ENCODE measurements at places on chromosomes 12 and 14.

GRCh38 chr14:74649167-74649566 is 37.1 kb upstream of the LTBP2 start:
- no peak for DNase-seq

GRCh38 chr12:4701395-4702190 is 18.6 kb upstream of the GALNT8 start:
- peak; percentile 30 for DNase-seq

DNA sequence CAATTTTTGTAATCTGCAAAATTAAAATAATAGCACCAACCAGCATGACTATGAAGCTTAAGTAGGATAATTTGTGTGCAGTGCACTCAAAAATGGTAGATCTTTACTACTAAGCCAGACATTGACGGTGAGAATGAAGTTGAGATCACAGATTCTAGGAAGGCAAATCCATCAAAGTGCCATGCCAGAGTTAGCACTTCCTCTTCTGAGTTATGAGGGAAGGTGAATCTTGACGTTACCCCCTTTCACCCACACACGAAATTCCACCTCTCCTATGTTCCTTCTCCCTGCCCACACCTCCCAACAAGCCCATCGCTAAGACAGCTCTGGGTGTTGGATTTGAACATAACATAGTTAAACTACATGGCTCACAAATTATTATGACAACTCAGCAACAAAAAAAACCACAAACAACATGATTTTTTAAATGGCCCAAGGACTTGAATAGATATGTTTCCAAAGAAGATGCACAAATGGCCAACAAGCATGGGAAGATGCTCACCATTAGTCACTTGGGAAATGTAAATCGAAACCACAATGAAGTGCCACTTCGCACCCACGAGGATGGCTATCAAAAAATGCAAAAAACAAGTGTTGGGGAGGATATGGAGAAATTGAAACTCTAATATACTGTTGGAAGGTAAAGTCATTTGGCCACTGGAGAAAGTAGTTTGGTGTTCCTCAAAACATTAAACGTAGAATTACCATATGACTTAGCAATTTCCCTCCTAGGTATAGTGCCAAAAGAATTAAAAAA is 119.3 kb upstream of the RAP1B start:
- DNase-seq: no peak

DNA sequence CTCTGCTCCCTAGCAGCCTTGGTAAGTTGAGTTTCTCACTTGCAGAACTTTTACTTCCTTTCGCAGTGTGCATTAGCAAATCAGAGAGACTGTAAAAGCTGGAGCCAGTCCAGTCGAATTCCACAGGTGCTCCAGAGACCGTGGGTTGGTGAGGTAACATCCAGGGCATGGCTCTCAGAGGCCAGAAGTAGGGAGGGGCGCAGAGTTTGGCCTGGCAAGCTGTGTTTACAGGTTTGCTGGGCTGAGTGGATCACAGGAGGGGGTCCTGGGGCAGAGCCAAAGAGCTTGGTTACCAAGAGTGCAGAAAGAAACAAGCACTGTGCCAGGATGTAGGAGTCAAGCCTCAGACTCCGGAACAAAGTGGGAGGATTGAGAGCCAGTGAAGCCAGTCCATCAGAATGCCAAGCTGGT is 10.2 kb upstream of the BHLHE41 start:
- peak; percentile 26 for DNase-seq

- DNase-seq: no peak
Measured at GRCh38 chr12:70267550-70267949, 24.3 kb downstream of the CNOT2 start.

DNA sequence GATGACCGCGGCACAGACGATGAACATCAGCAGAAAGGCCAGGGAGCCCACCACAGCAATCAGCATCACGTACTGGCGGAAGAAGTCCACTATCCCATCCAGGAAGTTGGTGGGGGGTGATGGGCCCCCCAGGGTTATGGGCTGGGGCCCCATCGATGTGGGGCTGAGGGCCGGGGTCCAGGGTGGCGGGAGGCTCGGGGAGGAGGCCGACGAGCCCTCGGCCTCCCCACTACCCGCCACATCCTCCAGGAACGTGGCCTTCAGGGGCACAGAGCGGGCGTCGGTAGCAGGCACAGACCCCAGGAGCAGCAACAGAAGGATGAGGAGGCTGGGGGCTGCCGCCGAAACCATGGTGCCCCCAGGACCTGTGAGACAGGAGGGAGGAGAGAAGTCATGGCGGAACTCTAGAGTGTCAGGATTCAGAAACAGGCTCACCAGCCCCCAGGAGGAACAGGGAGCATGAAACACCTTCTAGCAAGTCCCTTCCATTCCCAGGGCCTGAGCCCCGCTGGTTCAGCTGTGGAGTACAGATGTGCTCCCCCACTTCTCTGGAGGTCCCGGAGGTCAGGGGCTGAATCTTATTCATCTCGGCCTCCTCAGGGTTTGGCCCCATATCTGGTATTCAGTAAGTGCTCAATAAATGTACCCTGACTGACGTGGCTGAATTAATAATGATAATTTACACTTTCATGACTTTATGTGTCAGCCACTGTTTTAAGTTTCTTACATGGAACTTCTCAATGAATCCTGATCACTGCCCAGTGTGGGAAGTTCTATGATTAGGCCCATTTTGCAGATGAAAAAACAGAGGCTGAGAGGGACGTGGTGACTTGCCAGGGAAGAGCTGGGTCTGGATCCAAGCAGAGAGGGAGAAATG is 5.6 kb downstream of the TMEM119 start:
- no peak for DNase-seq

DNA sequence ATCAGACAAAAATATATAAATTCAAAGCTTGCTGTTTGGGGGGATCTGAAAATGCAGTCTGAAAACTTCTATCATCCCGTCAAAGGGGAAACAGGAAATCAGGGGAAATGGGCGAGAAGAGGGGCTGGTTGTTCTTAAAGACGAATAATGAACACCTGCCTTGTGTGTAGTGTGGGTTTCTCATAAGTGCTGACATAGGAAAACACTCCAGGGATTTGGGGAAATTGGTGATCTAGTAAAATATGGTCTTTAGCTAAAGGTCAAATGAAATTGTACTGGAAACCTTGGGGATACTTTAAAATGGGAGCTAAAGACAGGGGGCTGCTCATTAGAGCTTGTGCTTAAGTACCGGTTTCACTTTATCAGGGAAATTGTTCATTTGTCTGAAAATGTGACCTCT is 39.6 kb upstream of the PIK3C2G start:
- DNase-seq: no peak

DNA sequence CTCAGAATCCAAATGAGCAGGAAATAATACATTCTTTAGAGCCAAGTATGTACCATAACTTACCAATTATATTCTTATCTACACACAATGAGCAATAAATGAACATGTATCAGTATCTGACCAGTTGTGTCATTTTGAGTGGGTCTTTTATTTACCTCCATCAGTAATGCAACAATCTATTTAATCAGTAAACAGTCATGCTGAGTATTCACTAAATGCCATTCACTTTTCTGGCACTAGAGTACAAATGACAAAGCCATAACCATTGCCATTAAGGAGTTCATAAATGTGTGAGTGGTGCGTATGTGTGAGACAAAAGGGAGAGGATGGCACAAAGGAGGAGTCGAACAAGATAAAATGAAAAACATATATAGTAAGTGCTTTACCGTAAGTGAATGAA is 1.5 kb upstream of the STRAP start:
- no peak for DNase-seq

GRCh38 chr12:105403095-105403494 is 72.6 kb downstream of the C12orf75 start:
- DNase-seq: no peak

- DNase-seq: no peak
Measured at GRCh38 chr14:90777830-90778485, 38.3 kb downstream of the TTC7B start.

- DNase-seq: no peak
Measured at GRCh38 chr12:111448266-111448830, 42.6 kb downstream of the SH2B3 start.

DNA sequence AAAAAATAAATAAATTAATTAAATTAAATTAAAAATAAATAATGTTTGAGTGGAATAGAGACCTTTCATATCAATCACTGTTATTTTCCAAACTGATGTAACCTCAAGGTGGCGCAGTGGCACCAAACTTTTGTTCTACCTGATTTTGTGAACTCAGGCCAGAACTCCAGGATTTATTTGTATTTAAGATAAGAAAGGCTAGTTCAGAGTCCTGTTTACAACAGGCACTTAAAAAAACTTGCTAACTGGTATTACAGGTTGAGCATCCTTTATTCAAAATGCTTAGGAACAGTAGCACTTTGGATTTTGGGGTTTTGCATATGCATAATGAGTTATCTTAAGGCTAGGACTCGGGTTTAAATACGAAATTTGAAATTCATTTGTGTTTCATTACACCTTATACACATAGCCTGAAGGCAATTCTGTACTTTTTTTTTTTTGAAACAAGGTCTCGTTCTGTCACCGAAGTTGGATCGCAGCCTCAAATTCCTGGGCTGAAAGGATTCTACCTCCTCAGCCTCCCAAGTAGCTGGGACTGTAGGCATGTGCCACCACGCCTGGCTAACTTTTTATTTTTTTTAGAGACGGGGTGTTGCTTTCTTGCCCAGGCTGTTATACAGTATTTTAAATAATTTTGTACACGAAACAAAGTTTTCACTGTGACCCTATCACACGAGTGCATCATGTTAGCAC is 32.4 kb downstream of the YY1 start:
- no peak for DNase-seq

DNA sequence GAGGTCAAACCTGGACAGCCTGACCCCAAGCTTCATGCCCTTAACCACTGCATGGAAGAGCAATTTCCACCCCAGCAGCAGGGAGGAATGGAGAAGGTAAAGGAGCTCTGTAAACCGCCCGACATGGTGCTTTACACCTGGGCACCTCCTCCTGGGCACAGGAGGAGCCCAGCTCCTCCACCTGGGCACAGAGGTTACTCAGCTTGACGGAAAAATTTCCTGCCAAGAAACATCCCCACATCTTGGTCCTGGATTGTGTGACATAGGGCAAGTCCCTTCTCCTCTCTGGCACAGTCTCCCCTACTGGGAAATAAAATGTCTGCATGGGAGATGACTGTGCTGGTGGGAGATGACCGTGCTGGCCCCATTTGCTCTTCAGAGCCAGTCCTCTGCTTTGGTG is 40.8 kb downstream of the TTC7B start:
- DNase-seq: no peak

DNA sequence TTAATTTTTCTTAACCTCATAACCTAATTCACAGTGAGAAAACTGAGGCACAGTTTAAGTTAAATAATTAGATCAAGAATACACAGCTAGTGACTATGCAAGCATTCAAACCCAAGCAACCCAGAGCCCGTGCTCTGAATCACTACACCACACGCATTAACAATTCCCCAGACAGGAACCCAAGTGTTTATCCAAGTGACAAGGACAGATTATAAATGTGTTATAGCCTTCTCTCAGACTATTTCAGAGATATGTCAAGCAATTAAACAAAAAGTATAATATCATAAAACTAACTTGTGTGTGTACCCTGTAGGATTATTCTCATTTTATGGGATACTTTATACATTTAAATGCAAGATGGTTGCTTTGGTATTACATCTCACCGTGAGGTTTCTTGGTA is 43.8 kb downstream of the MED13L start:
- no peak for DNase-seq

GRCh38 chr12:91332302-91332701 is 149.7 kb upstream of the DCN start:
- DNase-seq: no peak

DNA sequence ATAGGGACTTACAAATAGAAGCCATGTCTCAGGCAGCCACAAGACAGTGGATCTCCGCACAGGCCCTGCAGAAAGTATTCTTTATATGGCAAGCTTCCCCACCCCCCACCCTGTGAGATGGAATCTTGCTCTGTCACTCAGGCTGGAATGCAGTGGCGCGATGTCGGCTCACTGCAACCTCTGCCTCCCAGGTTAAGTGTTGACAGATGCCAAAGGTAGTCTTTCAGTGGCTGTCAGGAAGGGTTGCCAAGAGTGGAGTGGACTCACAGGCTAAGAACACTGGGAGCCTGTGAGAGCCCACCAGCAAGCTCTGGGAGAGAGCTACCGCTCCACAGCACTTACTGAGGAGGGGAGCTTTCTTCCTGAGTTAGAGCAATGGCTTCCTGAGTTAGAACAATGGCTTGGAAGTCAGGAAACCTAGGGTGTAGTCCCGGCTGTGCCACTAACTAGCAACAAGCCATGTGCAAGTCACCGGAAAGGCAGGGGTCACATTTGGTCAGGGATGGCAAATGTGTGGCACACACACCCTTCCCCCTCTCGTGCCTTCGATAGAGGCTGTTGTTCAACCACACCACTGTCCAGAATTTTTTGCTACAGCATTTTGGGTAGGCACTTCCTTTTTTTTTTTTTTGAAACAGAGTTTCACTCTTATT is 2.6 kb downstream of the RNASE1 start:
- DNase-seq: no peak

DNA sequence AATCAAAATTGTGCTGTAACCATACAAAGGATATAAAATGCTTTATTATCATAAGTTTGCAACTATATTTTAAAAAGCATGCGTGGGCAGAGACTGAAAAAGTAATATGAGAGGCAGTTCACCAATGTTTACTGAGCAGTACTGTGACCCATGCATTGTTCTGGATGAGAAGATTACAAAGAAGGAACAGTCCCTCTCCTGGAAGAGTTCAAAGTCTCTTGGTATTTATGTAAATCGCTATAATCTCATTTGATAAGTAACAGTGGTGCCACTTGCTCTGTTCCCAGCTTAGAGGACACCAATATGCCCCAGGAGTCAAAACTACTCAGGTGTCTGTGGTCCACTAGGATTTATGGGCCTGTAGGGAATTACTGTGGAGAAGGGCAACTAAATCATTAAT is 2.1 kb upstream of the CMAS start:
- no peak for DNase-seq

GRCh38 chr14:42200957-42201356 is 594.3 kb downstream of the LRFN5 start:
- no peak for DNase-seq

- DNase-seq: no peak
Measured at GRCh38 chr14:61645247-61645646, 50.1 kb upstream of the HIF1A start.

DNA sequence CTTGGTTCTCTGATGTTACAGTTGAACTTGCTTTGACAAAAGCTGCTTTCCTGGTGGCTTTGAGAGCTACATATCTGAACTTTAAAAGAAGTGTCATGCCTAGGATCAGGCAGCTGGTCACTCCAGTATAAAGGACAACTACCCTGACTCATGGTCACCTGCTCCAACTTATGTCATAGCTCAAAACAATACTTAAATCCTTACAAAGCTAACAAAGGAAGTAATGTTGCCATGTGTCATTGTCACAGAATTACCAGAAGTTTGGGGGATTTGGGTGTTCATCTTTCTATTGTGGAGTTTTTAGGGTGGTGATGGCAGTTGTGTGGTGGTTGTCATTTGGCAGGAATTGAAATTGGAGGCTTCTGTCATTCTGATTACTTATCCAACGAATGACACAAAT is 1.8 kb upstream of the TCP11L2 start:
- DNase-seq: no peak
